T-helper 2 cell treated with Interferon-gamma antibody and Interleukin-4, amounts not matched to agents 5 μg/mL and 100 μg/mL, for 36 hours (primary cell): ENCODE measurements at places on chromosomes 11 and 22.

DNA sequence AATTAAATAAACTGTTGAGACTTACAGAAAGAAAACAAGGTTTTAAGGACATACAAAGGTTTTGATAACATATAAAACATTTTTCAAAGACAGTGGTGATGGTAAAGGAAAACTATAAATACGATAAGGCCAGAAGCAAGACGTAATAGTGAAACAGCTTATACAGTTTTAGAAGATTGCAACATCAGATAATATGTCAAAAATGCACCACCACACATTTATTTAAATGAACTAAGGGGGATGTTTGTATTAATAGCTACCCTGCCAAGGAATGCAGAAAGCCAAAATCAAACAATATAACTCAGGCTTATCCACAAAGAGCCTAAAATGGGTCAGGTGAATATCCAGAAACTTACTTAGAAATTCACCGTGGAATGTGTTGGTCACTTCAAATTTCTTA is 981.6 kb upstream of the FAT3 start:
- no peak for DNase-seq

GRCh38 chr11:95134491-95134890 is 44.8 kb downstream of the ENDOD1 start:
- DNase-seq = no peak

DNA sequence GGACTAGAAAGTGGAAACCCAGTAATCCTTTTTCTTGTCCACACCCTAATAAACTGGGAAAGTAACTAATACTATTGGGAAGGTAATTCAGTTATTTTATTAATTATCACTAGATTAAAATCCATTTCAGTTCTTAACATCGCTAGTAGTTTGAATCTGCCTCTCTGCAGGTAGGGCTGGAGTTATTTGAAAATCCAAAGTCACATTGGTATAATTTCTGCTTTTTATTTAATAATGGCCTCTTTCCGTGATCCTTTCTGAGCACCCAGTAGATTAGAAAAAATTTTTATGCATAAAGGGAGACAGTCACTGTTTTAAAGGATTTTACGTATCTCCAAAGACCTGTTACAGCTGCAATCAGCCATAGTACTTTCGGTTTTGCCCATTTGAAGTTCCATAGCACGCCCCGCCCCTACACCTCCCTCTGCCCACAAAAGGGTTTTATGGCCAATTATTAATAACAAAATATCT is 605 bp upstream of the COPB1 start:
- peak; percentile 44 for DNase-seq

- no peak for DNase-seq
Measured at GRCh38 chr11:133934599-133935550, 21.9 kb downstream of the IGSF9B start.

DNA sequence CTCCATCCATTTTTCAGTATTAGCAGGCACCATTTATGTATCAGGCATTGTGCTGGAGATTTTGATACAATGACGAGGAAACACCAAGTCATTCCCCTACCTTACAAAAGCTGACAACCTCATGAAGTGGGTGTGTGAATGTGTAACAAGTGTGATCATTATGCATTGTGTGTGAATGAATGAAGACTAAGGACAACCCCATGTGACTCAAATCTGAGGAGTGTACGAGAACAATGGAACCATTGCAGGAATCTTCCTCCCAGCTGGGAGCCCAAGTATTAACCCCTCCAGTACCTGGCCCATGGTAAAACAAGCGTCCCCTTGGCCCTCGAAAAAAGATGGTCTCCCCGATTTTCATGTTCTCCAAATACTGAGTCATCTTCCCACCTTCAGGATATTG is 4.4 kb downstream of the CYB5R2 start:
- DNase-seq = no peak

DNA sequence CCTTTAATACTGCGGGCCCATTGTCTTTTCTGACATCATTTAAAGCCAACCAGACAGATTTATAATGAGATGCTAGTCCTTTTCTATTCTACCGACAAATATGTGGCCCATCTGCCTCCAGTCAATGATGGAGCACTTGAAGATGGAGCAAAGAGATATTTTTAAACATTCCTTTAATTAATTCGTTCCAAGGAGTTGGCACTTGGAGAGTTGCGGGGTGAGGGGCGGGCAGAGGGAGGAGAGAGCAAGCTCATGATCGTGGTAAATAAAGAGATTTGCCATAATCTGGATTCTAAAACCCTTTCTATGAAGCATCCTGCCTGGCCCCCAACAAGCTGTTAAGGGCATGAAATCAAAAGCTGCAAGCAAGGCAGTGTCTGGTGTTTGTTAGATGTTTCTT is 5.0 kb downstream of the SLC1A2 start:
- no peak for DNase-seq
